ENCODE measurements at places on chromosomes 11 and 22.

DNA sequence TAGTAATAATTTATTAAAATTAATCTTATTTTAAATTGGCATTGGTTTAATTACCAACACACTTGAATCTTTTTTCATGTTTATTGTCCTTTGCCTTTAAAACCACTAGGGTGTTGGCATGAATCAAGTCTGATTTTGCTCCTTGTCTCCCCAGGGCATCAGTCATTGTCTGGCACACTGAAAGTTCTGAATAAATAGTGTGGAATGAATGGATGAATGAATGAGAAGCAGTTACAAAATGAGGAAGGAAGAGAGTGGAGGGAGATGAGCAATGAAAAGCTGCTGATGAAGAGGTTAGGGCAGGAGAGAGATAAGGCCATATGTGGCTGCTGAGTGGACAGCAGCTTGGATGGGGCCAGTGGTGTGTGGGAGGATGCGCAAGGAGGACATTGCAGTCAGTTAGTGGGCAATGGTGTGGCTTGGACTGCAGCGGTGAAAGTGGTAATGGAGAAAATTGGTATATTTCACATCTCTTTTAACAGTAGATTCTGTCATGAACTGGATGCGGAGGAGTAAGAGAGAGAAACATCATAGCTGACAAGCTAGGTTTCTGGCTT lies 132.0 kb downstream of the SPON1 start:
- DNase-seq: no peak

DNA sequence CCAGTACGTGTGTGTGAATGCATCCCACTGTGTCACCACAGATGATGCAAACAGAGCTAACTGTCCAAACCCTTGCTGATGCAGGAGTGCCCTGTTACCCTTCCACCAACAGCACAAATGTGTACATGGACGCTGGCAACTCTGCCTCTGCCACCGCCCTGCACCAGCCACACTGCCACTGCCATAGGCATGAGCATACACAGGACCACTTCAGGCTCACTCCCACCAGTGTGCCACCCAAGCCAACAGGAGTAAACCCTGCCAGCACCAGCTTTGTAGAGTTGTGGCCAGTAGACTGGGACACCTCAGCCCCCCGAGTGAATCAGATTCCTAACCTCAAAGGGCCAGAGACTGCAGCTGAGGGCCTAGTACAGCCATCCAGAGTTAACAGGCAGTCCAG lies 34.0 kb downstream of the NOX4 start:
- DNase-seq: no peak

DNA sequence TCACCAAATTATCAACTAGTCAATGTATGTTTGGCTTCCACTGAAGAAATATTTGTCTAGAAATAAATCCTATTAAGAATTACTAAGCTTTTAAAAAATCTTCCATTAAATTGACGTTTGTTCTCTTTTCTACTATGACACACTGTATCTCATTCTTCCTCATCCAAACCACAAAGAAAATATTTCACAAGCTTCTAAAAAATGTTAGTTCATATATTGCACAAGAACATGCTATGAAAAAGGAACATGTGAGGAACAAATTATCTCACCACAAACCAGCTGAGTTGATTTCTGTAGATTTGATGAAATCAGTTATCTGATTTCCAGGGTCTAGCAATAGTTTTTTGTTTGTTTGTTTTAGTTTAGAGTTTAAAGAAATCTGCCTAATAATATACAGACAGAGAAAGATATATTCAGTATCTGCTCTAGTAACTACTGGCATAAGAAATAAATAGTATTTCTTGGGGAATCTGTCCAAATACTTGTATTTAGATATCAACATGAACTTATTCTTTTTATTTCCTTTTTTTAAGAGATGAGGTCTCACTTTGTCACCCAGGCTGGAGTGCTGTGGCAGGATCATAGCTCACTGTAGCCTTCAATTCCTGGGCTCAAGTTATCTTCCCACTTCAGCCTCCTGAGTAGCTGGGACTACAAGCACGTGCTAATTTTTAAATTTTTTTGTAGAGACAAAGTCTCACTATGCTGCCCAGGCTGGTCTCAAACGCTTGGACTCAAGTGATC lies 161.7 kb downstream of the ATG16L2 start:
- no peak for DNase-seq

DNA sequence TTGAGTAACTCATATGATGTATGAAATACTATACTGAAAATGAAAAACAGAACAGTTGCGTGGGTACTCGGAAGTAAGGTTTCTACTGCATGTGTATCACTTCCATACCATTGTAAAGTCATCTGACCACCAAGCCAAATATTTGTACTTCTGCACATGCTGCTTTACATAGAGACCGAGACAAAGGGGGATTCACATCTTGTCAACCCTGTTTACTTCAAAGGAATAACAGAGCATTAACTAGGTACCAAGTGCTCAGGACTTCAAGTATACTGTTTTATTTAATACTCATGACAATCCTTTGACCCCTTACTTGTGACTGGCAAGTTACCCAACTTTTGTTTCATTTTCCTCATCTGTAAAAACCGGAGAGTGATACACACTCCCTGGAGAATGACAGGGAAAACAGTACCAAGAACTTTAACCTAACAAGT lies 9.9 kb downstream of the MAPK1 start:
- no peak for DNase-seq

GRCh38 chr11:36492724-36493304 lies 17.3 kb downstream of the TRAF6 start:
- no peak for DNase-seq

- DNase-seq: no peak
Measured at GRCh38 chr22:37742376-37743171, 45.7 kb downstream of the TRIOBP start.

GRCh38 chr11:62962391-62962790 lies 22.4 kb downstream of the SLC22A6 start:
- no peak for DNase-seq

GRCh38 chr22:17086296-17086695 lies 1.5 kb downstream of the IL17RA start:
- no peak for DNase-seq

DNA sequence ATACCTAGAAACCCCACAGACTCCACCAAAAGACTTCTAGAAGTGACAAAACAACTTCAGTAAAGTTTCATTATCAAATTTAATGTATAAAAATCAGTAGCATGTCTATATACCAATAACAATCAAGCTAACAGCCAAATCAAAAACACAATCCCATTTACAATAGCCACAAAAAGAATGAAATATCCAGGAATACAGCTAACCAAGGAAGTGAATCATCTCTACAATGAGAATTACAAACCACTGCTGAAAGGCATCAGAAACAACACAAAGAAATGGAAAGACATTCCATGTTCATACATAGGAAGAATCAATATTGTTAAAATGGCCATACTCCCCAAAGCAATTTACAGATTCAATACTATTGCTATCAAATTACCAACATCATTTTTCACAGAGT lies 46.0 kb downstream of the PRCP start:
- no peak for DNase-seq

DNA sequence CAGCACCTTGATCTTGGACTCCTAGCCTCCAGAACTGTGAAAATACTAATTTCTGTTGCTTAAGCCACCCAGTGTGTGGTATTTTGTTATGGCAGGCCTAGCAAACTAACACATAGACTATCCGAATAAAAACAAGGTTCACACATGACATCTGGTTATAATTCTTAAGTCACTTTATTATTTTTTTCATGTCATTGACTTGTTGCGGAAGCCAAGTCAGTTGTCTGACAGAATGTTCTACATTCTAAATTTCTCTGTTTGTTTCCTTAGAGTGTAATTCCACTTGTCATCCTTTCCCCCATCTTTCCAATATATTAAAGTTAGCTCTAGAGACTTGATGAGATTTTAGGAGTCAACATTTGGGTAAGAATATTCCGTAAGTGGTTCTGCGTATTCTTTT lies 40.6 kb downstream of the RAB30 start:
- no peak for DNase-seq

GRCh38 chr22:38124236-38124974 lies 13.9 kb upstream of the BAIAP2L2 start:
- no peak for DNase-seq

GRCh38 chr11:125224391-125225021 lies 60.0 kb downstream of the PKNOX2 start:
- no peak for DNase-seq

- DNase-seq: no peak
Measured at GRCh38 chr22:29848111-29848510, 10.0 kb upstream of the ASCC2 start.

GRCh38 chr22:41256254-41257253 lies 15.8 kb upstream of the CHADL start:
- no peak for DNase-seq

- no peak for DNase-seq
Measured at GRCh38 chr11:115931548-115932083, 427.4 kb upstream of the CADM1 start.

DNA sequence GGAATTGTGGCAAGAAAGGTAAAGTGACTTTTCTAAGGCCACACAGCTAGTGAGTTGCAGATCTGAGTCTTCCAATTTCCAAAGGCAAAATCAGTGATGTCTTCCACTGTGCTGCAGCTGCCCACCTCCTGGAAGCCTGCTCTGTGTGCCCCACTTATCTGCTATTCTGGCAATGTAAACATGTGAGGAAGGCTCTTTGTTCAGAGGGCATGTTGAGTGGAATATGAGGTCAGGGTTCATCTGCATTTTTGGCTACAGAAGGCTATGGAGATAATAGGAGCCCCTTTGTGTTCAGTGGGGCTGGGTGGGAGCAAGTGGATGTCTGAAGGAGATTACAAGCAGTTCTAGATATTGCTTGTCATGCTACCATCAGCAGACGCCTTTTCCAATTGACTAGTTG lies 396.2 kb downstream of the BUD13 start:
- no peak for DNase-seq

DNA sequence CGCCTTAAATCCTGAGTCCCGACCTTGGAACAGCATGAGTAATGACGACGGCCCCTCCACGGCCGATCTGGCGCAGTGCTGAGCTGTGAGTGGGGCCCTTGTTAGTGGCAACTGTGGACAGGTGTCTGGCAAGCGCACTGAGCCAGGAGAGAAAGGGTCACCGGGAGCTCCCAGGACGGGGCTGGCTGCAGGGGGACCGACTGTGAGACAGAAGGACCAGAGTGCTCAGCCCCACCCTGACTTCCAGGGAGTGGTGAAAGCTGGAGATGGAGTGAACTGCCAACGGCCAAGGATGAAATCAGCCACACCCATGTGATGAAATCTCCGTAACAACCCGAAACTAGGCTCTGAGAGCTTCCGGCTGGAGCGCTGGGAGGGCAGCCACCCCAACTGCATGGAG lies 228.6 kb downstream of the BRD1 start:
- no peak for DNase-seq

DNA sequence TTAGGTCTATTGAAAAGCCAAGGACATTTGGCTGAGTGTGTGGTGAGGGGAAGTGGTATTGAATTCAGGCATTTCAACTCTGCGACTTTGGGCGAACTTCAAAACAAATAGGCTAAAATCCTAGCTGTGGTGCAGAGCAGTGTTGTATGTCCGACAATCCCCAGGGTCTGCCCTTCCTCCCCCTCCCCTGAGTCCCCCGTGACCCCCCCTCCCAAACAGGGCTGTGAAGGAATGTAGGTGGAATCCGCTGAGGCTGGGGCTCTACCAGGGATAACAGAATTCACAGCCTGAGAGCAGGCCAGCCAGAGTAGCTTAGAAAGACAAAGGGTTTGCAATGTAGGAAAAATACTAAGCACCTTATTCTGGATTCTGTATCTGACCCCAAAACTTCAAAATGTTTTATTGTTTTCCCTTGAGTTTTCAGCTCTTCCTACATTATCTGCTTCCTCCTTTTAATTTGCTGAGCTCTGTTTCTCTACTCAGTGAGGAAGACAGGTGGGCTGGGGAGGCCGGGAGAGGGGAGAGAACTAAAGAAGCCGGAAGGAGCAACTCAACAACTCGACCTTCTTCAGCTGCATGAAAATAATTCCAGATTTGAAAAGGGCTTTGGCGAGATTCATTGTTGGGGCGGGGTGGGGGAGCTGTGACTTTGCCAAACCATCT lies 315.2 kb downstream of the BLID start:
- DNase-seq: no peak

DNA sequence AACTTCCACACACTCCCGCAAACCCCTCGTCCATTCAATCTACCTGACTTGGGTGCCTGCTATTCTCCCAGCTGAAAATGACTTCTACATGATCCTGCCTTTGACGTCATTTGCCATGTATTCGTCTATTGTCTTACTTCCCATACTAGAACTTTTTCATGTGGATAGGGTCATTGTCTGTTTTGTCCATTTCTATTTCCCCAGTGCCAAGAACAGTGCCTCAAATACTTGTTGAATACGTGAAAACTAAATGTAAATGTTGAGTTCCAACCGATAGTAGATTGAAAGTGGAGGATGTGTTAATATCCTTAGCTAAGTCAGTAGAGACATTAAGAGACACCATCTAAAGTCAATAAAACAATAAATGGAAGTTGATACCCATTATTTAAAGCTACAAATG lies 935 bp downstream of the TRIM68 start:
- DNase-seq: no peak

DNA sequence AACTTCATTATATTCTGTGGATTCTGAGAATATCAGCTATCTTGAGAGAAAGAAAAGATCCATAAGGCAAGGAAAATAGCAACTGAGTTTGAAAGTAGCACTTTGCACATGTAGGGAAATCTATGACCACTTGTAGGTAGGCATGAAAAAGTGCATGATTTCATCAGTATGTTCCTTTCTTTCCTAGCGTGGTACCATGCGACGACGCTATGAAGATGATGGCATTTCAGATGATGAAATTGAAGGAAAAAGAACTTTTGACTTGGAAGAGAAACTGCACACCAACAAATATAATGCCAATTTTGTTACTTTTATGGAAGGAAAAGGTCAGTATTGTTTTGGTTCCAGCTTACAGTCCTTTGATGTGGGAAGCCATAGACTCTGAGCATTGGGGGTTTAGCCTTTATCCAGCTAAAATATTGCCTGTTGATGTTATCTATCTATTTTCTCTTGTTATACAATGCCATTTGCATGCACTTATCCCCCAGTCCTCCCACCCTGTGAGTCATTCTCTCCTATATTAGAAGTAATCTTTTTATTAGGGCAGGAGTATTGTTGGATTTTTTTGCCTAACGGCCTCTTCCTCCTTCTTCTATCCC lies 60.9 kb downstream of the KDM2A start:
- DNase-seq: no peak

GRCh38 chr11:126354631-126355323 lies 709 bp upstream of the ST3GAL4 start:
- no peak for DNase-seq

DNA sequence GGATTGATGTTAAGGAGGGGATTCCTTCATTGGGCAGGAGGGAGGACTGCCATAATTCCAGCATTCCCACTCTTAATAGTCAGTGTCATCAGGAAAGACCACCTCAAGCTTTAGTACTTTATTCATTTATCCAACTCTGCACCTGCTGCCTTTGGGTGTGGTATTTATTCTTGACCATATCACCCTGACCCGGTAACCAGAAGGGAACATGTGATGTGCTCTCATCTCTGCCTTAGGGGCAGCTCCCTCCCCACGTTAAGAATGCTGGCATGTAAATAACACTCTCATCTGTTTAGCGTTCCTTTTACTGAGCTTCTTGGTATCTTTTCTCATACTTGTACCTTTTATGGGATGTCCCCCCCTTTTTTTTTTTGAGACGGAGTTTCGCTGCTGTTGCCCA lies 7.7 kb downstream of the CAT start:
- no peak for DNase-seq

- no peak for DNase-seq
Measured at GRCh38 chr11:86696004-86696403, 23.6 kb upstream of the ME3 start.

- DNase-seq: no peak
Measured at GRCh38 chr11:122998727-122999366, 17.2 kb upstream of the BSX start.
